Cortex of kidney (tissue), 1 donor: ENCODE measurements at places on chromosomes 2 and 18.

GRCh38 chr2:53403792-53404413, 363.7 kb upstream of the CHAC2 start:
- DNase-seq: no peak

GRCh38 chr2:205787761-205788160, 105.5 kb downstream of the NRP2 start:
- no peak for DNase-seq

DNA sequence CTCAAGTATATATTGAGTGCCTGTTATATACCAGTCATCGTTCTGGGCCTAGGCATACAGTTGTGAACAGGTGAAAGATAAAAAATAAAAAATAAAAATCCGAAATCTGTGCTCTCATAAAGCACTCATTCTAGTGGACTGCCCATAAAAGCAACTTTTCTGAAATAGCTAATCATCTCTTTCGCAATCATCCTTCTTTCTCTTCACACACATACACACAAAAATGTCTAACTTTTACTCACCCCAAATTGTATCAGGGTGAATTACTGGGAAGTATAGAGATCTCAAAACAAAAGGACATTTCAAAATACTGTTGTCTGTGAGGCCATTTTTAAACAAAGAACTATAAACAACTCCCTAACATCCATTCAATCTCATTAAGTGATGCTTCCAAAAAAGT, 29.6 kb upstream of the ORC2 start:
- DNase-seq: no peak

DNA sequence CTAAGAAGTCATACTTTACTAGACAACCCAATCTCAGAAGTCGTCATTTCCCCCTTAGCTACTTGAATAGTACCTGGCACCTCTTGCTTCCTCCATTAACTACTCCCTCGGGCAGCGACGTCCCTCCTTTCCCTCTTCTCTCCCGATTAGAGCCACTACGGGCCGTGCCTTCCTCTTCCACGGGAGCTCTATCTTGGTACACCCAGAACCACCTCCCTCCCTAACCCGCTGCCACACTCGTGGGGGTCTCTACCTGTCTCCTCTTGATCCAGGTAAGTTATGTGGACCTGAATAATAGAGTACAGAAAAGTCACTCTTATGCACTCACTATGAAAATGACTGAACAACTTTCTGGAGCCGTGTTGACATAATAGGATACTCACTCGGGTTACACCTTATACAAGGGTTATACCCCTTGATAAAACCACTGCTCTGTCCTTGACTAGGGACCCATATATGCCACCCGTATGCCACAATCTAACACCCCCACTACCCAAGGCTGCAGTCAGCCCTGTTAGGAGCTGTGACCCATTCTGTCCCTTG, 595 bp upstream of the HDHD2 start:
- no peak for DNase-seq

- no peak for DNase-seq
These were observed 250.6 kb downstream of the PTPRM start for GRCh38 chr18:7817575-7818230.
